ENCODE measurements at places on chromosomes 13 and 19.

DNA sequence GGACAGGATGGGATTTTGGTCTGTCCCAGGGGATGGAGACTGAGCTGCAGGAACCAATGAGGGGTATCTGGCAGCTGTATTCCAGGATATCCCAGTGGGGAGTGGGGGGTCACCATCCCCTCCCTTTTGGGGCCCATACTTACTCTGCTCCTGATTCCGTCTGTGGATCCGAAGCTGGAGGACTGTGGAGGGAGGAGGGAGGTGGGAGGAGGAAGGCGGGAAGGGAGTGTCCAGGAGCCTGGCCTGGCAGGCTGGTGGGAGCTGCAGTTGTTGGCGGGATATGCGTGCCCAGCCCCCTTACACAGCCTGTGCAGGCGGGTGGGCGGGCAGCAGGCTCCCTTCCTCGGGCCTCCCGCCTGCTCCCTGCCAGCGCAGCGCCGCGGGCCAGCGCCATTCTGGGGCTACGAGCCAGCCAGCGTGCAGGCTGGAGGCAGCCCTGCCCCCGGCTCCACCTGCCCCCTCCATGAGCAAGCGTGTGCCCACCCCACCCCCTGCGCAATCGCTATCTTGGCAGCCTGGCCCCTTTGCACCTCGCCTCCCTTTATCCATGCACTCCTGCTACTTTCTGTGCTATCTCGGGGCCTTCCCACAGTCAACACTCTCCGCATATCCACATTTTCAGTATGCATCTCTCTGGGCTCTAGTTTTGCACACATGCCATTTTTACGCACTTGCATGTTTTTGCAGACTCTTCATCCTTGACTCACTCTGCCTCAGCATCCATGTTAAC, 2.8 kb downstream of the MAMSTR start:
- peak; percentile 44 for DNase-seq

DNA sequence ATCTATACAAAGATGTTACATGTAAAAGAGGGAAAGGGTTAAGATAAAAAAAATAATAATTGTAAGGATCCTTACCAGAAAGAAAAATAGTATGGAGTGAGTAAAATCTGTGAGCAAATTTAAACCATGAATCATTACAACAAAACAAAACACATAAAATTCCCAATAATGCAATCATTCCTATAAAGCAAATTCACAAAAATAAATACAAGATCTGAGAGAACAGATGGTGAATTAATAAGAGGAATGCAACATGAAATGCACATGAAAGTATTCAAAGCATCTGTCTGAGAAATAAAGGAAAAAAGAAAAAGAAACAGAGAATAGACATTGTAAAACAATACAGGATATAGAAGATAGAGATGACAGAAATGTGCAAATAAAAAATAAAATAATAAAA, 681.5 kb upstream of the KLHL1 start:
- DNase-seq, result no peak

- DNase-seq, result no peak
Measured at GRCh38 chr19:47661611-47662010, 51.6 kb upstream of the EHD2 start.

GRCh38 chr19:10294368-10294697, 4.6 kb downstream of the ICAM5 start:
- no peak for DNase-seq

Data from fibroblast of villous mesenchyme (primary cell).